ENCODE measurements at places on chromosomes 16 and 17.

- DNase-seq, result no peak
Observed at GRCh38 chr17:8469964-8470363, 34.3 kb downstream of the NDEL1 start.

DNA sequence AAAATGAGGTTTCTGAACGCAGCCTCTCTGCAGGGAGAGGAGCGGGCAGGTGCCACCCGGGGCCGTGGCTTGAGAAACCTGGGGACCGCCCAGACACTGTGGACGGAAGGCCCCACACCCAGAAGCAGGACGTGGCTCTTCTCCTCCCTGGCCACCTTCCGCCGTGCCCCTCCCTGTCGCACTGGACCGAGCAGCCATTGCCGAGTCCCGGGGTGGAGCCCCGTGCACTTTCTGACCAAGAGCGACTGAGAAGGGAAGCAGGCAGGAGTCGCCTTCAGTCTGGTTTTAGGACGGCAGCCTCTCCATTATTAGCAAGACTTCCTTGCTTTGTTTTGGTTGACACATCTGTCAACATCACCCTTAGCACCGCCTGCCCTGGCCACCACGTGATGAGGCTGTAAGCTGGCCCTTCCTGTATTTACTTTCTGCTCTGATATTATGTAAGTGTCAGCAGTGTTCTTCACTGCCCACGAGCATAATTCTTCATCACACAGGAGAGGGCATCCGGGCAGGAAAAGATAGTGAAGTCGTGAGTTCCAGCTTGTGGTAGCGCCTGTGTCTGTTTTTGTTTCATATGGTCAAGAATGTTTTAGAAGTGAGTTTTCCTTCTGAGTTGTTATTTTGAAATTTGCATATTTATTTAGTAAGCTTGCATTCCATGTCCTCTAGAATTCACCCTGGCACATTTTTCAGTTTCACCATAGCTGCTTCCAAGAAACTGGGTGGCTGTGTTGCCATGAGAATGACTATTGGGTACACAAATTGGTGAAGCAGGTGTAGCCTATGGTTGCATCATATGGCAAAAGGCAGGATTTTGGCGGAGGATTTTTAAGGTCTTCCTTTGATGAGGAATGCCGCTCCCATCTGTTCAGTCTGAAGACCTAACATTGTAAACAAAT, 1.0 kb downstream of the HERPUD1 start:
- no peak for DNase-seq

- DNase-seq, result no peak
Observed at GRCh38 chr16:68700120-68700519, 37.0 kb upstream of the CDH1 start.

- no peak for DNase-seq
Observed at GRCh38 chr16:31093132-31093703, 1.4 kb downstream of the VKORC1 start.

- DNase-seq, result no peak
Observed at GRCh38 chr16:1906846-1907165, 11.4 kb downstream of the HS3ST6 start.

DNA sequence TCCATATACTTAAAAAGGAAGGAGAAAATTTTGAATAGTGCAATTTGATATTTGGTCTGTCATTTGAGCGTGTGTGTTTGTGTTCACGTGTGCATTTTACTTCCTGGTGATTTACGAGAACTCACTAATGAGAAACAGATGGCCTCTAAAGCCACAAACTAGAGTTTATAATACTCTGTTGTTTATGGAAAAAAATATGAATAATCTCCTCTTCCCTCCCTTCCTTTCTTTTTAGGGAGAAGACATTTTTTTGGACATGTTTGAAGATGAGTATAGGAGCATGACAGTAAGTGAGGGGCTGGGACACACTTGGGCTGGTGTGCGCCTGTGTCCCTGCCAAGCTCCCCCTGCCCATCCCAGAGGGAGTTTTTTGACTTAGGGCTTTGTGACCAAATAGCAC, 102.7 kb downstream of the CLEC16A start:
- no peak for DNase-seq

- DNase-seq, result no peak
Observed at GRCh38 chr17:82019690-82020571, 2.7 kb downstream of the CENPX start.

GRCh38 chr17:77597418-77598240, 360.9 kb upstream of the TNRC6C start:
- DNase-seq, result no peak

- peak; percentile 38 for DNase-seq
Observed at GRCh38 chr16:67658849-67659674, 998 bp downstream of the ACD start.

- DNase-seq, result no peak
Observed at GRCh38 chr17:52145476-52145875, 13.0 kb downstream of the CA10 start.

GRCh38 chr16:278863-279366, 1.5 kb upstream of the ARHGDIG start:
- no peak for DNase-seq

DNA sequence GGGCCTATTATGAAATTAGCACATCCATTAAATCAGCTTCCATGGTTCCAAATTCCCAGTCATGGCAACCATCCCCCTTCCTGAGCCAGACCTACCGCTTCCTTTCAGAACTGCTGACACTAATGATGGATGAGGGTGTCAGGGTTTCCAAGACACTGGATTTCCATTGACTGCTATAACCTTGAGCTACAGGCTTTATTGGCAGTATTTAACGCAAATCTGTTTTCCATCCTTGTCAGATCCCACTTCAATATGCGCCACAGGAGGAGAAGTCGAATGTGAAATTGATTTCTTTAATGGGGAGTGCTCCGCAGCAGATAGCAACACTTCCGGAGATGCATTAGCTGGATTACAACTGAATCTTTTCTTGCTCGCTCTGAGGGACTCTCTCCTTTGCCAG, 197.1 kb downstream of the HS3ST4 start:
- no peak for DNase-seq

- no peak for DNase-seq
Observed at GRCh38 chr16:1379304-1380076, 27.8 kb downstream of the GNPTG start.

GRCh38 chr17:46949291-46950174, 26.6 kb downstream of the GOSR2 start:
- DNase-seq, result no peak

DNA sequence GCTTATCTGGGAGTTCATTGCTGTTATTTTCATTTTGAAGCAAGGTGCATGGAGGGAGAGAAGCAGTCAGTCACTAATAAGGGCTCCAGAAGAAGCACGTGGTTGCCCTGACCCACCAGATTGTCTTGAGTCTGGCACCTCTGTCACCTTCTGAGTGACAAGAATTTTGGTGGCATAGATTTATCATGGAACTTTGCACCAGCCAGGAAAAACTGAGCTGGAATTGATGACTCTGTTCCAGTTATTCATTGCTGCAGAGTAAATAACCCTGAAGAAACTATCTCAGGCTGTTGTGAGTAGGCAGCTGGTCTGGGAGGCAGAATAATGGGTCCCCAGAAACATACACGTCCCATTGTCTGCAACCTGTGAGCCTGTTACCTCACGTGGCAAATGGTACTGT, 44.8 kb downstream of the HSD17B2 start:
- no peak for DNase-seq

- DNase-seq, result no peak
Observed at GRCh38 chr16:83269048-83269447, 538.7 kb upstream of the HSBP1 start.

- no peak for DNase-seq
Observed at GRCh38 chr16:88907768-88908167, 41.3 kb upstream of the PABPN1L start.
